ENCODE measurements at places on chromosomes 4 and X.

DNA sequence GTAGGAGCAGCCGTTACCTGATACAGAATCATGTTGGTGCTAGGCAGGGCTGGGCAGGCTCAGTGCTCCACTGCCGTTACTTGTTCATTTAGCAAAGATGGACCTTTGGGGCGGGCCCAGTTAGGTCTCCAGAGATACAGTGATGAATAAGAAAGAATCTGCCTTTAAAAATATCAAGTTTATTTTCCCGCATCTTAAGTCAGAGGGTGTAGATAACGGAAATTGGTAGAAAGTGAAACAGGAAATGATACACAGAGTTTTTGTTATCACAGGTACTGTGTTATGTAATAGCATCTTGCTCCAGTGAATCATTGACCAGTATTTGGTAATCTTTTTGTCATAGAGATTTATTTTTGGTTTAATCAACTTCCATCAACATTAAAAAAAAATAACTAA lies 5.5 kb downstream of the TMEM131L start:
- DNase-seq, result no peak

DNA sequence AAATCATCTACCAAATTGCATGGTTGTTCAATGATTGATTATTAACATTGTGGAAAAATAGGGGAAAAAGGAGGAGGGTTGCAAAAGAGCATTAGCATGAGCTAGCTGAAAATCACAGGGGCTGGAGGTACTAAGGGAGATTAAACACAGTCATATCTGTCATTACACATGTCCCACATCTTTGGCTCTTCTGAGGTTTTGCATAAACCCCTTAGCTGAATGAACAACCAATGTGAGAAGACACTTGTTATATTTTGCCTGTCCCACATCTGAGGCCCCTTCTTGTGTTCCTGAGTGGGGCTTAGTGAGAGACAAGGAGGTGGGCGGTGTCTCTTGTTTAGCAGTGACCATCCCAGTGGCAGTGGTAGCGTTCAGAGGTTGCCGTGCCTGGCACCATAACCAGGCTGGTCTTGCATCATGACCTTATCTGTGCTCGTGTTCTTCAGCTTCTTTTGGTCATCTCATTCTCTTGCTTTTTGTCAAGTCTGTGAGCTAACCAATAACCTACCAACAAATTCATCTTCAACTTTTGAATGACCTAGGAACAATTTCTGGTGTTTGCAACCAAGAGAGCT lies 95.6 kb downstream of the MID1IP1 start:
- DNase-seq, result no peak

GRCh38 chrX:25178555-25178954 lies 162.8 kb upstream of the ARX start:
- DNase-seq, result no peak

DNA sequence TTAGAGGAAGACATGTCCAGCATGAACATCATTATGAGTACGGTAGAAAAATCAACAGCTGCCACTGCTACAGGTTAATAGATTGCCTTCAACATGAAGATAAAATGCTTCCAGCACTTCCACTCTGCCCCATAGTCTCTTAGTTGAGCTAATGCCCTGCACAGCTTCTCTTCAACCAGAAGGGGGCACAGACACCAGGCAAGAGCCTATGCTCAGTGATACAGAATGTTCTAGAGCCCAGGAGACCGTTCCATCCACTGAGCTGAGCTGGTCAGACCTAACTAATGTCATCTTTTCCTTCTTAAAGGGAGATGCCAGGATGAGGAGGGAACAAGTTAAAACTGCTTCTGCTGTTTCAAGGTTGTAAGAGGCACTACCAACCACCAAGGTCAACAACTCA lies 42.2 kb downstream of the SMIM10L2A start:
- DNase-seq, result no peak

GRCh38 chr4:17064959-17065358 lies 166.5 kb upstream of the LDB2 start:
- DNase-seq, result no peak
